GM23338 (cell line): ENCODE measurements at places on chromosomes 1 and 21. TPM values are rescaled to one million over a fixed set of nuclear protein-coding genes. Genes with fewer than 3 reads are reported as not detected.

Gene DNAJC28
- polyA plus RNA-seq = 3.8 and 6.6 TPM in 2 replicates

Gene NT5C1A
- not detected in 2 replicates for polyA plus RNA-seq

Gene CD1B
- polyA plus RNA-seq = not detected in 2 replicates

Gene IPO9
- polyA plus RNA-seq = 70.8 and 87.4 TPM in 2 replicates

Gene KIF17
- polyA plus RNA-seq = 5.9 and 7.4 TPM in 2 replicates

Gene SLC30A10
- 0.17 and 0.47 TPM in 2 replicates for polyA plus RNA-seq

Gene KLHDC8A
- polyA plus RNA-seq = 1.3 and 1.7 TPM in 2 replicates

Gene SOD1
- 454 and 469 TPM in 2 replicates for polyA plus RNA-seq

Gene C1orf116
- polyA plus RNA-seq = 2.2 and 2.3 TPM in 2 replicates

Gene VCAM1
- 0.21 TPM in 1 of 2 replicates, not detected in the other for polyA plus RNA-seq

Gene PLA2G2F
- not detected in 2 replicates for polyA plus RNA-seq

Gene RABGGTB
- polyA plus RNA-seq = 75.7 and 77.1 TPM in 2 replicates

Gene PLA2G4A
- polyA plus RNA-seq = 1.1 TPM in 2 replicates

Gene TFF3
- 3.1 and 3.3 TPM in 2 replicates for polyA plus RNA-seq

Gene ACKR1
- 0.29 TPM in 1 of 2 replicates, not detected in the other for polyA plus RNA-seq

Gene KCNAB2
- polyA plus RNA-seq = 2.1 and 3.0 TPM in 2 replicates

Gene SEMA4A
- polyA plus RNA-seq = 5.5 and 5.6 TPM in 2 replicates

Gene PLA2G2C
- not detected in 2 replicates for polyA plus RNA-seq

Gene S100A16
- 10.5 and 13.0 TPM in 2 replicates for polyA plus RNA-seq

Gene SEC16B
- 0.29 and 0.75 TPM in 2 replicates for polyA plus RNA-seq

Gene WASF2
- 89.5 and 95.6 TPM in 2 replicates for polyA plus RNA-seq

Gene CLCA1
- not detected in 2 replicates for polyA plus RNA-seq

Gene NUDT4B
- not detected in 2 replicates for polyA plus RNA-seq

Gene NCAM2
- 0.36 TPM in 1 of 2 replicates, not detected in the other for polyA plus RNA-seq

Gene ADCY10
- polyA plus RNA-seq = not detected in 2 replicates

Gene ZZZ3
- 24.2 and 33.4 TPM in 2 replicates for polyA plus RNA-seq

Gene DCST1
- not detected in 2 replicates for polyA plus RNA-seq

Gene SUSD4
- polyA plus RNA-seq = 2.3 and 2.7 TPM in 2 replicates

Gene IRF6
- polyA plus RNA-seq = 4.5 and 4.6 TPM in 2 replicates

Gene VAV3
- polyA plus RNA-seq = 3.0 and 3.4 TPM in 2 replicates

Gene GBP6
- not detected in 2 replicates for polyA plus RNA-seq
